ENCODE measurements at places on chromosomes 6 and 20.

DNA sequence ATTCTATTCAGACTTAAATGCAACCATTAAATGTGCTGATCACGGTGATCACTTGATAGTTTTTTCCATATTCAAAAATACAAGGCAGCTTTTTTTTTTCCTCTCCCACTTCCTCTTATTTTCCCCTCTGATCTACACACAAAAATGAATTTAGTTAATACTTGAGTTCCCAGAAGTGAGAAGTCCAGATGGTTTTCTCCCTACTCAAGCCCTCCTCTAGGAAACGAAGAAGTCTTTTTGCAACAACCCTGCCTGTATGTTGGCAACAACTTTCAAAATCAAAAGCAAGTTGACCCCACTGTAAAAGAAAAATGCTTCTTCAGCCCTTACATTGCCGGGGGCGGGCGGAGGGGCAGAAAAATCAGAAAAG, 24.3 kb downstream of the ARHGAP18 start:
- no peak for DNase-seq

DNA sequence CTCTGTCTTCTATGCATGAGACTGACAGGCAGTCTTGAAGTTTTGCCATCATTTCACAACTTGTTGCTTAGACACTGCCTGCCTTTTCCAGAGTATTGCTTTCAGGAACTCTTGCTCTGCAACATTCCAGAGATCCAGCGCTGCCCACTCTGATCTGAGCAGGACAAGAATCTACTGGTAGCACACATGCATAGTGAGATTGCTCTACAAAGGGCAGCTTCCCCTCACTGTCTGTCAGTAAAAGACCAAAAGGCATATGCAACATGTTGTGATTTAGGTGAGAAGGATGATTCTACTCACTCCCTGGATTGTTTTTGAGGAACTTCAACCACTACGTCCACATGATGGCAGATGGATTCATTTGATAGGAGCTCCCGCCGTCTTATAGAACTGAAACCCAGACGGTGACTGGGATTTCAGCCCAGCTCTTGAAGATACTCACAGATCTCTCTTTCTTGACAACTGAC, 259.1 kb downstream of the ARID1B start:
- DNase-seq: no peak

DNA sequence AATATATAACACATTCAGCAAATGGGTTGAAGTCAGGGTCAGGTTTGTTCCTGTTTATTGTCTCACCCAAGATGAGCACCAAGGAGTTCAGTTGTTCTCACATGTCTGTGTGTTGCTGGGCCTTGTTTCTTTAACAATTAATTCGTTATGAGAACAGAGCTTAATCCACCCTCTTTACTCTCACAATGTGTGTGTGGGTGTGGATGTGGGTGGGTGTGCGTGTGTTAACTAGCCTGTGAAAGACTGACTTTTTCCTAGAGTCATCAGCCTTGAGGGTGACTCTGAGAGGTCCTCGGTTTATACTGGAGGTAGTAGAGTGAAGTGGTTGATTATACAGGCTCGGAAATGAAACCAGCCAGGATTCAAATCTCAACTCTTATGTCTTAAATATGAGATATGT, 672.1 kb downstream of the MAFB start:
- DNase-seq: no peak

DNA sequence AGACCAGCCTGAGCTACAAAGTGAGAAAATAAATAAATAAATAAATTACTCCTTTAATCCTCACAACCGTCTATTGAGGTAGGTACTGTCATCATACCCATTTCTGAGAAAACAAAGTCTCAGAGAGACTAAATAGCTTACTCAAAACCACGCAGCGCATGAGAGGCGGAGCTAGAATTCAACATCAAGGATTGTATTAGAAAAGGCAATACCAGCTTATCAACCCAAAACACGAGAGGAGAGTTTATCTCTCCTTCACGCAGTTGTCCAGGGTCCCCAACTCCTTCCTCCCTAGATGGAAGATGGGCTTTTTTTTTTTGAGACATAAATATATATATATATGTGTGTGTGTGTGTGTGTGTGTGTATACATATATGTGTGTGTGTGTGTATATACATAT, 12.2 kb downstream of the HNF4A start:
- no peak for DNase-seq

DNA sequence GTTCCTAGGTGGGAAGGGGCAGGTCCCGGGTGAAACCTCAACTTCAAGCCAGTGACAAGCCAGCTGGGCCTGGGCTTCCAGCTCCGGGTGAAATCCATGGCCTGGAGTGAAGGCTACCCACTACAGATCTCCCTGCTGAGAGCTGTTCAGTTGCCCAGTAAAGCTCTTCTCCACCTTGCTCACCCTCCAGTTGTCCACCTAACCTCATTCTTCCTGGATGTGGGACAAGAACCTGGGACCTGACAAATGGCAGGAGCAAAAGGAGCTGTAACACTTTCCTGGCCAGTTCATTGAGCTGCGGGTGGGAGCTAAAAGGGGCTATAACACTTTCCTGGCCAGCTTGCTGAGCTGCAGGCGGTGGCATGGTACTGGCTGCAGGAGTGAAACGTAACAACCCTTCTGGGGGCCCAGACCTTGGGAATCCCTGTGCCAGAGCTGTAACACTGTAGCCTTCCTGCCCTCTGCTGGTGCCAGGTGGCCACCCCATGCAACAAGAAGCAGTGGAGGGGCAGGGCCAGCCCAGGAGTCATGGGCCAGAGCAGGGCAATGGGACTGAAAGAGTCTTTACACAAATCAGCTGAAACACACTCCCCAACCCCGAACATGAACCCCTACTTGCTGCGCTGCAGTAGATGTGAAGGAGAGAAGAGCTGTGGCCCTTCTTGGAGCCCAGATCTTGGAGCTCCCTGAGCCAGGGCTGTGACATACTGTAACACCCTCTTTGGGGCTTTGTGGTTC, 3.6 kb upstream of the HINT3 start:
- DNase-seq: no peak

- DNase-seq: no peak
Observed at GRCh38 chr20:20017844-20018185, 653 bp downstream of the NAA20 start.

DNA sequence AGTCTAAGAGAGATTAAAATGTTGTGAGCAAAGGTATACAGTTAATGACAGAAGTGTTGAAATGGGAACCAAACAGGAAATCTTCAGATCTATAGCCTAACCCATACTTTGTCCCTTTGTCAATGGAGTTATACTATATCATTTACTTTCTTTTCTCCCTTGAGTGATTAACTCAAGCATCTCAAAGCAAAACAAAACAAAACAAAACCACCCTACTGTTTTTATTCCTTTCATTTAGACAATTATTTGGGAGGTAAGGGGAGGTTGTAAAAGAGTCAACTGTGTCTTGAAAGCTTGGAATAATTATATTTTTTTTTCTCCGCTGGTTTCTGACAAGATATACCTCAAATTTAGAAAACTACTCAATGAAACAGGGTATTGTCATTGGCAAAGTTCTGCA, 139.8 kb upstream of the HMGN3 start:
- DNase-seq: no peak

GRCh38 chr20:4082406-4083097, 67.2 kb upstream of the RNF24 start:
- DNase-seq: peak; percentile 23

All from activated CD4-positive, alpha-beta T cell treated with anti-CD3 and anti-CD28 coated beads, Interleukin-2, amount 50 U/mL, for 24 hours (primary cell).